LNCaP clone FGC (cell line): ENCODE measurements at places on chromosomes 1 and 21.

GRCh38 chr1:72235062-72235461, 47.3 kb downstream of the NEGR1 start:
- no peak for DNase-seq

GRCh38 chr1:231668826-231669225, 42.2 kb downstream of the DISC1 start:
- DNase-seq, result no peak

DNA sequence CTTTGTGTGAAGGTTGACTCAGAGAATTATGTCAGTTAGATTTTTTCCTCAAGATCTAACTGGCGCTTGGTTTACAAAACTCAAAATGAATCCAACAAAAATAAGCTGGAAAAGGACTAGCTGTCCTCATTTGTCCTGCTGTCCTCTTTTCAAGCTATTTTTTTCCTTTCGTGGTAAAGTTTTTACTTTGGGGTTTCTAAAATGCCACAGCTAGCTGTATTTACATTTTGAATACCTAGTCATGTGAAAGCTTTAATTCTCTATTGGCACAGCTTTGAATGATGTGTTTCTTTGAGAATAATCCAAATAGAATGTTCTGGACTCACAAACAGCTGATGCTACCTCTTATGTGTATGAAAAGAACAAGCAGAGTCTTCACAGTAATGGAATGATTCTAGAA, 673.6 kb upstream of the NR5A2 start:
- DNase-seq, result no peak

GRCh38 chr1:28456078-28456477, 49.8 kb upstream of the RCC1 start:
- DNase-seq, result no peak

- no peak for DNase-seq
These were observed 12.2 kb downstream of the NGF start for GRCh38 chr1:115325874-115326273.

GRCh38 chr21:42980312-42981213, 6.2 kb downstream of the PKNOX1 start:
- no peak for DNase-seq

- DNase-seq, result no peak
These were observed 5.6 kb downstream of the NCDN start for GRCh38 chr1:35563166-35563565.

- DNase-seq, result no peak
These were observed 37.2 kb upstream of the TSPEAR start for GRCh38 chr21:44748621-44749020.

DNA sequence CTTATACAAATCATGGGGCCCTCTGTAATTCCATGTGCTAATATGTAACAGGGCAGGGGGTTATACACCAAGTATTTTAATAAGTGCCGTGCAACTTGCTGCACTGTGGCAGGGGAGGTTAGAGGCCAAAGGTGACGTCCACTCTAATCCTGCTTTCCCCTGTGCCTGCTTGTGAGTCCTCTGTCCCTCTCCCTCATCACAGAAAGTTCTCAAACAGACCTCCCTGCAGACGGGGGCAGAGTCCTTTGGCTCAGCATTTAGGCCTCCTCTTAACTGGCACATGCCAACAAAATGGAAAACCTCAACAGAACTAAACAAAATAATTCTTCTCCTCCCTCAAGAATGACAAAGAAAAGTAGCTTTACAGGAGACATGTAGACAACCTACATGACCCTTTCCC, 2.9 kb downstream of the RXRG start:
- no peak for DNase-seq
